ENCODE measurements at places on chromosomes 16 and 17. TPM values are rescaled to one million over a fixed set of nuclear protein-coding genes. Genes with fewer than 3 reads are reported as not detected.
A peak's percentile ranks its signal among the peaks of the same experiment; 100 is the strongest.

GRCh38 chr16:65455761-65456160, 333.9 kb upstream of the CDH11 start:
- no peak for DNase-seq

- DNase-seq, result no peak
Observed at GRCh38 chr16:57686577-57686976, 8.0 kb upstream of the DRC7 start.

DNA sequence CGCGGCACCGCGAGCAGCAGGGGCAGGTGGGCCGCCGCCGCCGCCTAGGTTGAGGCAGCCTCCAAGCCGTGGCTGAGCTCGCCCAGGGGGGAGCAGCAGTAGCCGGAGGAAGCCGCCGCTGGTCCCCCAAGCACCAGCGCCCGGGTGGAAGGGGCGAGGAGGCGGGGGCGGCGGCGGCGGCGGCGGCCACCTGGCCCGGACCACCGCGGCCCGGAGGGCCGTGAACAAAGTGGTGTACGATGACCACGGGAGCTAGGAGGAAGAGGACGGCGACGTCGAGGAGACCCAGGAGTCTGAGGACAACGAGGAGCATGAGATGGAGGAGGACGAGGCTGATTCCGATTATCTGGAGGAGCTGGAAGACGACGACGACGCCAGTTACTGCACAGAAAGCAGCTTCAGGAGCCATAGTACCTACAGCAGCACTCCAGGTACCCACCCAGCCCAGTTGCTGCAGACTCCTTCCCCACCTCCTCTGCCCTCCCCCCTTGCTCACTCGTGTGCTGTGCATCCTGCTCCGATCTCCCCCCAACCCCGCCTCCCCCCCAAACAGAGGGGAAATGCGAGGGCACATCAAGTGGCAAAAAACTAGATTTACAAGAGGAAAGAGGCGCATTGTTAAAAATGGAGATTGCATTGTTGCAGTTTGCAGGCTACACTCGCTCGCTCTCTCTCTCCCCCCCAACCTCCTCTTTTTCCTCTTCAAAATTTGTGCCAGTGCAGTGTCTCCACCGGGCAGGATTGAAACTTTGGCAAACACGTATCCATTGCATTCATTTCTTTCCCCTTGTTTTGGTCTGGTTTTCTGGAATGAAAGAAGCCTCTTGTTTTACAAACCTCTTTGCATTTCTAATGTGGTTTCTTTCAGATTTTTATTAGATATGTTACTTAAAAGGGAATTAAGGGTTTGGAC, 41.8 kb upstream of the AMZ2 start:
- no peak for DNase-seq

DNA sequence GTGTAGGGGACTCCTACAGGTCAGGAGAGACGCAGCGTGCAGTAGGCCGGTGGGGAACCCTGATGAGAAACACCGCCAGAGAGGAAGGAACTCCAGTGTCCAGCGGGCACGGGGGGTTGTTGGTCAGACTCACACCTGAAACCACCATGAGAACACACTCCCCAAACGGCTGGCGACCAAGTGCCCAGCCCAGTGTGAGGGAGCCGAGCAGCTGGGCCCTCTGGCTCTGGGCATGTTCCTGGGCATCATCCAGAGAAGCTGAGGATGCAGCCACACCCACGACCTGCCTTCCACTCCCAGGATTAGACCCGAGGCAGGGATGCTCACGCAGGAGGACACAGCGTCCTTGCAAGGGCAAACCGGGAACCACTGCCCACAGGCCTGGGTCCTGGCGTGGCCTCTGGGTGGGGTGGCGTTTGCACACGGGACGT, 108.3 kb upstream of the ZNF750 start:
- DNase-seq, result no peak

DNA sequence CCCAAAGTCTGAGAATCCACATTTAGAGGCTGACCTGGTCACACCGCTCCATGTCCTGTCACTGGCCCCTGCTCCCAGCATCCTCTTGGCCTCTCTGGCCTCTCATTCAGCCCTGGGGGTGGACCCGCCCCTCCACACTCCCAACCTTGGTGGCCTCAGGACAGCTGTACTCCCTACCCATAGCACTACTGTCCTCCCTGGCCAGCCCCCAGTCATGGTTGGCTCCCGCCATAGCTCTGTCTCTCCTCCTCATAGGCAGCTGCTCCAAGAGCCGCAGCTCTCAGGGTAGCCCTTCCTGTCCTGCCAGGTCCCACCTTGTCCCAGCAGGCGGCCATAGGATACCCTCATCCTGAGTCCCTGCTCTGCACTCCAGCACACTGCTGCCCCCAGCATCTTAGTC, 38.0 kb upstream of the PHB1 start:
- no peak for DNase-seq

- peak; percentile 28 for DNase-seq
Observed at GRCh38 chr17:12510535-12510934, 155.2 kb upstream of the MYOCD start.

DNA sequence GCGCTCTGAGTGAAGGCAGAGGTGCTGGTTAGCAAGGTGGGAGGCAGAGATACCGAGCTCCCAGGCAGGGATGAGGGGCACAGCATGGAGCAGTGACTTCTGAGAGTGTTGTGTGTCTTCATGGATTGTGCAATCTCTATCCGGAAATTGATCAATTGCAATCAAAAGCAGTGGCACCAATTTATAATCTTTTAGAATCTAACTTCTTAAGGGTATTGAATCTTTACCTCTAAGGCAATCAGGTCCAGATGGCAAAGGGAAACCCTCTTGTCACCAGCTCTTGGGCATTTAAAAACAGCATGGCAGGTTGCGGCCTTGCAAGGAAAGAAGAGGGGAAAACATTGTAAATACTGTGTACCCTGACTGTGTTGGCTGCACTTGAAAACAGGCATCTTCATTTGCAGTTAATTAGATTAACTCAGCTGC, 58.0 kb upstream of the MRTFB start:
- no peak for DNase-seq

- DNase-seq, result no peak
Observed at GRCh38 chr16:85648805-85649204, 35.7 kb downstream of the GSE1 start.

DNA sequence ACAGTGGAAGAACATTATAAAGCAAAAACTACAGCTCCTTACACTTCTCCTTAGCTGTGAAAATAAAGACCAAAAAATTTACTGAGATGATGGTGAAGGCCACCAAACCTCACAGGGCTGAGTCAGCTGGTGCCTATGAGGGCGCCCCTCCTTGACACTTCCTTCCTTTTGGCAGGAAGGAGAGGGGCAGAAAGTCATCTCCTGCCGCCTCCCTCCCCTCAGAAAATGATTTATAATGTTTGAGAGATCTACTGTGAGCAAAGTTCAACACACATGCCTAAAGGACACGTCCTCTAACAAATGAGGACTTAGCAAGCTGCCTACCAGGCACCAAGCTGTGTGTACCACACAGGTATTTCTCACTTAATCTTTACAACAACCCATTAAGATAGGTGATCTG, 245.7 kb downstream of the PRKCA start:
- no peak for DNase-seq

GRCh38 chr16:73347500-73348375, 299.8 kb upstream of the ZFHX3 start:
- DNase-seq, result no peak

- DNase-seq, result no peak
Observed at GRCh38 chr16:7534749-7535148, 202.1 kb downstream of the RBFOX1 start.

The HBQ1 gene
- not detected for polyA plus RNA-seq

The UMOD gene
- polyA plus RNA-seq, result not detected

The TTLL6 gene
- 0.02 TPM for polyA plus RNA-seq

The IGF2BP1 gene
- 3.7 TPM for polyA plus RNA-seq

The CHST6 gene
- polyA plus RNA-seq, result 0.12 TPM

The ARL5C gene
- polyA plus RNA-seq, result not detected

The APOH gene
- not detected for polyA plus RNA-seq

The VMO1 gene
- 0.92 TPM for polyA plus RNA-seq

The LITAFD gene
- polyA plus RNA-seq, result not detected

The ABCA6 gene
- 0.22 TPM for polyA plus RNA-seq

The TAT gene
- polyA plus RNA-seq, result not detected
